Stimulated activated CD4-positive, alpha-beta T cell treated with anti-CD3 and anti-CD28 coated beads, Interleukin-4, amount 100 ng/mL, for 1 hour (primary cell): ENCODE measurements at places on chromosomes 5 and 9.
A peak's percentile ranks its signal among the peaks of the same experiment; 100 is the strongest.

DNA sequence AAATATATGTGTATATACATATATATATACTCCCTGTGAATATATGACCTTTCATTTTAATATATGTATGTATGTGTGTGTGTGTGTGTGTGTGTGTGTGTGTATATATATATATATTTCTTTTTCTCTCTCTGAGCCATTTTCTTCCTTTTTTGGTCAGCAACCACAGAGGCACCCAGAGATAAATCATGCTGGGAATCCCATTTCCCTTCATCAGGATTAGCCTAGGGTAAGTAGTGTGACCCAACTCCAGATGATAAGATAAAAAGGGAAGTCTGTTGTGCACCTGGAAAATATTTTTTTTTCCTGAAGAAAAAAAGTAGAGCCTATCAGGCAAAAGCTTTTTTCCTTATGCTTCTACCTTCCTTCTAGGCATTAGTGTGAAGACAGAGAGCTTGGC, 25.4 kb upstream of the SUB1 start:
- no peak for DNase-seq

GRCh38 chr5:65812648-65813047, 90.6 kb downstream of the NLN start:
- no peak for DNase-seq

- DNase-seq = no peak
These were observed 20.1 kb downstream of the STK10 start for GRCh38 chr5:172167895-172168294.

GRCh38 chr9:122383992-122384461, 13.2 kb downstream of the PTGS1 start:
- DNase-seq = no peak

DNA sequence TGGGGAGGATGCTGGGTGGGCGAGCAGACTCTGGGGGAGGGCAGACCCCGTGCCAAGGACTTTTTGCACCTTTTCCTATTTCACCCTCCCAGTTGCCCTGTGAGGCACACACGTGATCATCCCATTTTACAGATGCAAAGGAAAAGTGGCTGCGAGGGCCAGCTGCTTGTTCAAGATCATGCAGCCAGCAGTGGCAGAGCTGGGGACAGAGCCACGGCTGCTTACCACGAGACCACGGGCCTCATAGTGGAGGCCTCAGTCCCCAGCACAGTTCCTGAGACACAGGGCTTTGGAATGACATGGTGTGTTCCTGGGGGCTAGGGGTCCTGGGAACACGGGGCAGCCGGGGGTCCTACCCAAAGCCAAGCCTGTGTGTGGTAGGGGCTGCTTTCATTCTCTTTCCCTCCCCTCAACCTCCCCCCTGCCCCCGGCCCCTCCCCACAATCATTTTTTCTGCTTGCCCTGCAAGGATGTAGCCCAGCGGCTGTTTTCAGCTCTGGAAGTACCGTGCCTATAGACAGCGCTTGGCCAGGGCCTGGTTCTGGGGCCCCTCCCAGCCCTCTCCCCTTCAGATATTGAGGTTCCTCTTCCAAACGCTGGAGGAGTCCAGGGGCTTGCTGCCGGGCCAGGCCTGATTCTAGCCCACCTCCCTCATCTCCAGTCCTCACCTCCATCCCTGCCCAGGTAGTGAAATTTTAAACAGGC, 58.5 kb upstream of the IER5L start:
- peak; percentile 15 for DNase-seq

- DNase-seq = no peak
These were observed 72.7 kb downstream of the PHAX start for GRCh38 chr5:126673477-126673876.

DNA sequence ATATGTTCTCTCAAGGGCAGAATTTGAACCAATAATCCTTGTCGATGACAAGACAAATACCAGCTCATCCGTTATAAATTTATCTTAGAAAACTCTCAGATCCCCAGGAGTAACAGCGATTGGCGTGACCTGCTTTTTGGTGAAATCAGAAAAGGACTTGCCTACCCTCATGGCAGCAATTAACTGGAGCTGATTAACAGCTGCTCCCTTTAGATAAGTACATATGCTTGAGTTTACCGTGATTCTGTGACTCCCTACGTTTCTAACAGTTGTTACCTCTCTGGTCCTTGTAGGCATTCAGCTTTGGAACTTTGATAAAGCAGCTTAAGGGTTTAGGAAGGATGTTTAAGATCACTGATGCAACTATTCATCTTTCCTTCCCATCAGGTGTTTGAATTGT, 2.6 kb downstream of the INVS start:
- no peak for DNase-seq

DNA sequence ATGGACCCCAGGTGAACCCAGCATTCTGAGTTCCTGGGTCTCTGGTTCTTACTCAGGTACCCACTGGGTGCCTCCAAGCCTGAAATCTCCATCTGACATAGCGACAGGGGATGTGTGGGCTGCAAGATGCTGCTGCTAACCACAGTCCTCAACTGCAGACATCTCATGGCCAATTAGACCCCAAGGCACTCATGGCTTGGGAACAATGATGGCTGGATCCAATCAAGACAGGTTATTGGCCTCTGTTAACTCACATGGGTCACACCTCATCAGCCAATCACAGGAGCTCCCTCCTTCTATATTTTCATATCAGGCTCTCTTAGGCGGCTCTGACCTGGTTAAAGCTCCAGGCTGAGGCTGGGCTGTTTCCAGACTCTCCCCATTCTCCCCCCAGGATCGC, 57.0 kb downstream of the CXXC5 start:
- DNase-seq = no peak

- DNase-seq = no peak
These were observed 149.2 kb downstream of the PBX3 start for GRCh38 chr9:125896404-125896803.

DNA sequence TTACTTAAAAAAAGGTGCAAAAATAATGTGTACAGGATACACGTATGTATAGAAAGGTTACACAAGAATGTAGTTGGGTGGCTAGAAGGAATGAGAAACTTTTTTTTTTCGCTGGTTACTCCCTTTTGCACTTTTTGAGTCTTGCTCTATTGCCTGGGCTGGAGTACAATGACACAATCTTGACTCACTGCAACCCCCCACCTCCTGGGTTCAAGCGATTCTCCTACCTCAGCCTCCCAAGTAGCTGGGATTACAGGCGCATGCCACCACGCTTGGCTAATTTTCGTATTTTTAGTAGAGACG, 15.8 kb downstream of the FBXW11 start:
- no peak for DNase-seq

GRCh38 chr5:171714851-171715250, 70.8 kb upstream of the SMIM23 start:
- no peak for DNase-seq

DNA sequence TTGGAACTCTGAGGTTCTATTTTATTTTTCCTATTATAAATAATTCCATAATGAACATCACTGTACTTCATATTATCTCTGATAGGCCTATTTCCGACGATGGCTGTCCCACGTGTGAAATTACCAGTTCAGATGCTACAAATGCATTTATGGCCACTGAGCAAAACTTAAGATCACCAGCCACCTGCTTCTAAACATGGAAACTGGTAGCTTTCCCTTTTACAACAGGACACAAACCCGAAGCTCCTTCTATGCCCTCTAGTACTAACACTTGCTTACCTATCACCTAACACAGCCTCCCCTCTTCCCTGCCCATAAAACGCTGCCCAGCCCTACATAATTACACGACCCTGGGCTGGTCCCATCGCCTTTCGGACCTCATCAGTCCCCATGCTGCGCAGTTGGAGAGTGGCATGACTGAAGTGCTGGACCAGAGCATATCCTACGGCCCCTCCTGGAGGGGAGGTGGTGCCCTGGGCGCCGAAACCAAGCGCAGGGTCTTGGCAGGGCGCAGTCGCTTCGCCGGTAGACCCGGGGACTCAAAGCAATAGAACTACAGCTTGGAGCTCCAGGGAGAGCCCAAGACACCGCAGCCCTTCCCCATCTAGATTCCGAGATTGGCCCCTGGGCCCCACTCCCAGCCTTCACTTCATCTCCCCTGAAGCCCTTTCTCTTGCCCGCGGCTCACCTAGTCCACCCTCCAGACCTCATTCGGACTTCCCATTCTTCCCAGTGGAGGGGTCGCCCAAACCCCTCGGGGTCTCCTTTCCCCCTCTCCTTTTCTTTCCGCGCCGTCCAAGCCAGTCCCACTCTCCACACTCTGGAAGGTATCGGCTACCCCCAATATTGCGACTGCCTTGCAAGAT, 1.0 kb upstream of the SAP30L start:
- DNase-seq = peak; percentile 13

DNA sequence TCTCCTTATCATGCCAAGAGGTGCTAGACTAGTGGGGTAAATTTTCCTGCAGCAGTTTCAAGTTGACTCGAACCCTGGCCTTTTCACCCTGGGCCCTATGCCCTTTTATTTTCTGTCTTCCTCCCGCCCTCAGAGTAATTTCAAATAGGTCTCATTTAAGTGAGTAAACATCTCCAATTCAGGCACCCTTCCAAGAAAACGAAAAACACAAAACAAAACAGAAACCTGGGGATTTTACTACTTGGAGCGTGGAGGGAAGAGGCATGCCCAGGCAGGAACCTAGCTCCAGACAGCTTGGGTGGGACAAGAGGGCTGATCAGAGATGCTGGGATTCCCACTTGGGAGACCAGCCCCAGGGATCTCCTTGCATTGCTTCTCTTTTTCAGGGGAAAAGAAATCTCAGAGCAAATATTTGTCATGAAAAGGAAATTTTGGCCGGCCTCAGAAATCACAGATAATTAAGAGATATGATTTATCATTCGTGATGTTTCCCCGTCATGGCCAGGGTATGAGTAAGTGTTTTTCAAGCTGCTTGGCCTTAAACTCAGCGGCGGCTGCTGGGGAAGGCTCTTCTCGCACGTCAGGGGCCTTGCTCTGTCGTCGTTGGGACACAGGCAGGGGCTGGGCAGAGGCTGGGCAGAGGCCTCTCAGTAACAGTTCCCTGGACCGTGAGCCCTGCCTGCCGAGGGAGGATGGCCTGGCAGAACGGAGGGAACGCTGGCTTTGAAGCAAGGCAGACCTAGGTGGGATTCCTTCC, 248.6 kb upstream of the KLF4 start:
- no peak for DNase-seq

GRCh38 chr9:79817438-79818004, 245.8 kb downstream of the TLE4 start:
- no peak for DNase-seq
